ENCODE measurements at places on chromosomes 16 and 17.

- no peak for DNase-seq
These were observed 58.9 kb upstream of the EFCAB3 start for GRCh38 chr17:62321451-62321850.

GRCh38 chr17:76239538-76240274 is 587 bp downstream of the RNF157 start:
- DNase-seq: no peak

GRCh38 chr17:81071761-81072741 is 37.1 kb downstream of the BAIAP2 start:
- DNase-seq: no peak

GRCh38 chr17:78408476-78409050 is 30.1 kb downstream of the PGS1 start:
- DNase-seq: no peak

DNA sequence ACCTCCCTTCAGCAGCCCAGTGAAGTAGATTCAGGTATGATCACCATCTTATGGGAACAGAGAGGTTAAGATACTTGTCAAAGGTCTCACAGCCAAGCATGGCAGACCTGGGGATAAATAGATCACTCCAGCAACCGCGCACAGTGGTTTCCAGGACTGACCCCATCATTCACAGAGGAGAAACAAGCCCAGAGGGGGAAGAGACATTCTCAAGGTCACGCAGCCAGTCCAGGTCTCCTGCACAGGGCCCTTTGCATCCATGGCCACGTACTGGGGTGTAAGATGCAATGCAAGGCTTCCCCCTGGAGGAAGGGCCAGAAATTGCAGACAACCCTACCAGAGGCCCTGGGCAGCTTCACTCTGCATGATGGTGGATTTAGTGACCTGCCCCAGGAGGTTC is 19.9 kb downstream of the TLE7 start:
- DNase-seq: peak; percentile 9

DNA sequence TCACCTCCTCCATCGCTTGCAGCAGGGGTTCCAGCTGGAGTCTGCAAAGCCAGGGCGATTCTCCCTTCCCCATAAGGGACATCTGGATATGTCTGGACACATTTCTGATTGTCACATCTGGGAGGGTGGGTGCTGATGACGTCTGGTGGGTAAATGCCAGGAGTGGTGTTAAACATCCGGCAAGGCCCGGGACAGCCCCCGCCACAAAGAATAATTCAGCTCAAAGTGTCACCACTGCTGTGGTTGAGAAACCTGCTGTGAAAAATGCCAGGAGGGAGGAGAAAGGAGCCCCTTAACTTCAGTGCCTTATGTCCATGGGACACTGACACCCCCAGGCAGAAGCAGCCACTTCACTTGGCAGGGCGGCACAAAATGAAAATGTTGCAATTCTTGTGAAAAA is 179.4 kb upstream of the SDK2 start:
- DNase-seq: no peak

- DNase-seq: no peak
These were observed 3.7 kb upstream of the PGS1 start for GRCh38 chr17:78374631-78375274.

DNA sequence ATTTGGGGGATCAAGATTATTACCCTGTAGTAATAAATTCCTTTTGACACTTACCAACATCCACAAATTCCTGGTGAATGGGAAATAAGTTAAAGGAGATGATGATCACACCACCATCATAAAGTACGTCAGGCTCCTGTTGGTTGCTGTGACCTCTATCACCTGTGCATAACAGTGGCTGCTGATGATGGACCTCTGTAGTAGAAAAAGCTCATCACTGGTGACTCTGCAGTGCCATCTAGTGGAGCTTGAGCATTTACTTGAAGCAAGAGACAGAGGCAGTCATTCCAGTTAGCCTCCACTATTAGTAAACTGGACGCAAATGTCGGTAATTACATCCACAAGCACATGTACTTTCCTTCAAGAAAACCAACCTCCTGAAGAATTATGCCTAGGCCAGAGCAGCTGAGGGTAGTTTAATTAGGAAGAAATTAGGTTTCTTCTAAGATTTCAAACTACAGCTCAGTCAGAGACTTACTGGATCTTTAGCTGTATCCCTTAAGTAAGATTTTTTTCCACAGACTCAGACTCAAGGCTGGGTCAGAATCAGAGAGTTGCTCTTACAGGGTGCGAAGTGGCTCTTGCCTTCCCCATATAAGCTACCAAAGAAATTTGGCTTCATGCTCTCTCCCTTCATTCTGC is 39.3 kb downstream of the CYB561 start:
- DNase-seq: peak; percentile 55

- DNase-seq: no peak
These were observed 22.6 kb downstream of the CDRT4 start for GRCh38 chr17:15444805-15445204.

GRCh38 chr17:2484876-2485275 is 26.8 kb downstream of the METTL16 start:
- no peak for DNase-seq

GRCh38 chr17:14205992-14206461 is 30.6 kb downstream of the CDRT15 start:
- DNase-seq: peak; percentile 58

- no peak for DNase-seq
These were observed 4.4 kb upstream of the VAC14 start for GRCh38 chr16:70805380-70805779.

DNA sequence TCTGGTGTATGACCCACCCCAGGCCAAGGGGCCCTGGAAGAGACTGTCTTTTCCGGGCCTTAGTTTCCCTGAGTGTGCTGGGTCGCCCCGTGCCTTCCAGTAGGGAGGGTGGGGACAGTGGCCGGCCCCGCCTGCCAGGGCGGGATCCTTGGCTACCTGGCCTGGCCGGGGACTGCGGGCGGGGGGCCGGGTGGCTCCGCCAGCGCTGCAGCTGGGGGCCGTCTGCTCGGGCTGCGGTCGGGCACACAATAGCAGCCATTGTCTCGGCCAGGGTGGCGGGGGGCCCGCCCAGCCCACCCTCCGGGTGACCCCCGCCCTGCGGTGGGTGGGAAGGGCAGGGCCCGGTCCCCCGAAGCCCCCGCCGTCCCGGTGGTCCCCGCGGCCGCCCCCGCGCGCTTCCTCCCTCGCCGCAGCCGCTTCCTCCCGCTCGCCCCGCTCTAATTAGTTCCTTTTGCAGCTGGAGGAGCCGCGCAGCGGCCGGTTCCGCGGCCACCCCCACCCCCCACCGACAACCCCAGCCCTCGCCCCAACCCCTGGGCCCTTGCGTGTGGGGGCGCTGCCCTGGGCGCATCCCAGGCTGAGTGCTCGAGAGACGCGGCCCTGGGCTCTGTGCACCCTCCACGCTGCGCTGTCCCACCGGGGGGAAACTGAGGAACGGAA is 11.6 kb downstream of the GLIS2 start:
- DNase-seq: no peak

DNA sequence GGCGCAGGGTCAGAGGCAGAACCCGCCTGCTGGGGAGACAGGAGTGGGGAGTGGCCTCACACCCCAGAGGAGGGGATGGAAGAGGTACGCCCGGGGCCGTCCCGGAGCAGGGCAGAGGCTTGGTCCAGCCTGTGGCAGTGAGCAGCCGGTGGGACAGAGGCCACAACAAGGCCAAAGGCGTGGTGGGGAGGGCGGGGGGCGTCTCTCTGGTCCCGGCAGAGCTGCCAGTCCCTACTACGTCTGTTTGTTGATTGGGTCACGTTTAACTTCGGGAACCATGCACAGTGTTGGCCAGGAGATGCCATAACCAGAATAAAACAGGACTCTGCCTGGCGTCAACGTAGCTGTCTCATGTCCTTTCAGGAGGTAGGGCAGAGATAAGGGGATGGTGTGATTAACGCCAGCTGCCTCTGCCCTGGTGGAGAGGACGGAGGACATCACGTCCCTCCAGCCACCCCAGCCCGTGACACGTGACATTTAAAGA is 192.8 kb downstream of the BANP start:
- no peak for DNase-seq

DNA sequence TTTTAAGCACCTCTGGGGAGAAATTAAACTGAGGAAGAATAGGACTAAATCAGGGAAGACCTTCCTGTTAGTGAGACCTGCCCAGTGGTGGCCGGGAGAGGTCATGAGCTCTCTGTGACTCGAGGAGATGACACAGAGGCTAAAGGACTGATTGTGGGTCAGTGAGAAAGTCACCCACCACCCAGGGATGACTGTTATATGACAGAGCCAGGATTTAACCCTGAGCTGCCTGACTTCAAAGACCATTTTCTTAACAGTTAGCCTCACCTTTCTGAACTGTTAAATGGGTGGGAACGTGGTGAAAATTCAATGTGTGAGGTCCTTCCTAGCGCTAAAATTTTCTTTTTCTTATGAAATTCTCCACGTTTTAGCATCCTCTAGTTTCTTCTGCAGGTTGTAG is 72.5 kb downstream of the WSB1 start:
- DNase-seq: no peak

DNA sequence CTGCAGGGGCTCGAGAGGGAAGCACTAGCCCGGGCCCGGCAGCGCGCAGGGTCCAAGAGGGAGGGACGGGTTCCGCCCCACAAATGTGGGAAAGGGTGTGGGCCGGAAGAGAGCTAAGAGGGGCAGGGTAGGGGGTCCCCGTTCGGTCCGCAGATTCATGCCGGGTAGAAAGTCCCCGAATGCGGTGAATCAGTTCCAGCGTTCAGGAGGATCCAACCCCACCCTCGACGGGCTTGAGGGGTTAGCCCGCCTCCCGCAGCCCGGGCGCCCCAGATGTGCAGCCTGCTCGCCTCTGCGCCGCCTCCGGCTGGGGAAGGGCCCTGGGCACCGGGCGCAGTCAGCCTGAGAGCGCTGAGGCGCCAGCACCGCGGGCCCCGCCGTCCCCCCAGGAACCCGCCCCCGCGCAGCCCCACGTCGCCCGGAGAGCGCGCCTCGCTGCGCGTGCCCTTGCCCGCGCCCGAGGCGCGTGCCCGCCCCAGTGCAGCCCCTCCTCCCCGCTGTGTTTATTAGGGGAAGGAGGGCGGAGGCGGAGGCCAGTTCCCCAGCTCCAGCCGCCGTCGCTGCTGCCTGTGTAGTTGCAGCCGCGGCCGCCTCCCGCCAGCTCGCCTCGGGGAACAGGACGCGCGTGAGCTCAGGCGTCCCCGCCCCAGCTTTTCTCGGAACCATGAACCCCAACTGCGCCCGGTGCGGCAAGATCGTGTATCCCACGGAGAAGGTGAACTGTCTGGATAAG is at the start of gene LASP1:
TSS of gene LASP1 (plus strand) at position 533 of the 733 bp plus-strand sequence. CDS start at position 665, 132 bp downstream.
- peak; percentile 81 for DNase-seq

All from activated CD4-positive, alpha-beta T cell treated with anti-CD3 and anti-CD28 coated beads, Interleukin-2, amount 50 U/mL, for 1 hour (primary cell).